ENCODE measurements at places on chromosomes 3 and 15.

DNA sequence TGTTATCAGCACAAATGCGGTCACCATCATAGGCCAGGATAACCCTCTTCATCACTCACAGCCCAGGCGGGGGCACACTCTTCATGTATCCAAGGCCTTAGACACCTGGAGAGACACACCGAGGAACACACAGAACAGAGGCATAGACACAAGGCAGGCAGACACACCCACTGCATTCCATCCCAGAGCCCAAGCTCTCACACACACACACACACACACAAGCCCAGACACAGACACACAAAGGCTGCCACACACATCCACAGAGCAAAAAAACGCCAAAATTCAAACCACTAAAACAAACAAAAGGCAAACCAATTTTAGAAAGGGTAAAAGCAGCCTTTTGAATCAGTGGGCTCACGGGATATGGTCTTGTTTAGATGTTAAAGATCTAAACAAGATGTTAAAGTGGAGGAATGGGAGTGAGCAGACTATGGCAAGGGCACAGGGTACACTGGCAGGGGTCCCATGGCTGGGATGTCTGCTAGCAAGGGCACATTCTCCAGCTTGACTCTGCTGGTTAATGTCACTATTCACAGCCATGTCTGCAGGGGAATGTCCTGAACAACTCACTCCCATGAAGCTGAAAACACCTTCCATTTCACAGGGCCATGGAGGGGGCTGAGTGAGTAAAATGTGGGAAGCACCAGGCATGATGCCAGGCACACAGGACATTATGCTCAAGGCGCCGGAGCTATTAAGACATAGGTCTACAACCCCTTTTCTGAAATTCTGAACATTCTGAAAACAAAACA, 14.9 kb upstream of the CRABP1 start:
- no peak for DNase-seq

GRCh38 chr3:147799601-147800000, 390.4 kb downstream of the ZIC1 start:
- DNase-seq: no peak

DNA sequence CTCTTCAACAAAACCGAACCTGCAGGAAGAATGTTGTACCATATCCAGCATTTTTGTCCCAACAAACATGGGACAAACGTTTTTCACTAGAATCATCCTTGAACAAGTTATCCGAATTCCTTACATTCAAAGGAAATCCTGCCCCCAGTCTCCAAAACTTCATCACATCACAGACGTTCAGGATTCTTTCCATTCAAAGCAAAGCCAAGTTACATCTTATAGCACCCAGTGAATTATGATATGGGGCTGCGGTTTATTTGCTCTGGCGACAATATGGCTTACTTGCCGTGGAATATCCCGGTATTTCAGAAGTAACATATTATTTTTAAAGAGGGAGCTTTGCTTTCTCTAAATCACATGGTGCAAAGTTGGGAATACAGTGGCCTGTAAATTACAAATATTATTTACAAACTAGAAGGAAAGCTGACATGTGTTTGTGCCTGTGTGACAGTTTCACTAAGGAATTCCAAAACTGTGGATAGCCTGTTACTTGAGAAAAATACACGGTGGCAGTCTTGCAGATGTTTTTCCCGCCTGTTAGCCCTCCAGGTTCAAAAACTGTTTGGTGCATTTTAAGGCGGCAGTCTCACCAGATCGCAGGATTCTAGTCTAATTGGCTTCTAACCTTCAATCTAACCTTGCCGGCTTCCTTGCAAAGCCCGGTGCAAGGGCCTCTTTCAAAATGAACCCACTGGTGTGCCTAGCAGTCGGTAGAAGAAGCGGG, 736 bp upstream of the MBNL1 start:
- no peak for DNase-seq

GRCh38 chr3:186246941-186247340, 115.1 kb downstream of the DGKG start:
- no peak for DNase-seq

GRCh38 chr3:185405243-185405642, 42.3 kb downstream of the MAP3K13 start:
- no peak for DNase-seq

DNA sequence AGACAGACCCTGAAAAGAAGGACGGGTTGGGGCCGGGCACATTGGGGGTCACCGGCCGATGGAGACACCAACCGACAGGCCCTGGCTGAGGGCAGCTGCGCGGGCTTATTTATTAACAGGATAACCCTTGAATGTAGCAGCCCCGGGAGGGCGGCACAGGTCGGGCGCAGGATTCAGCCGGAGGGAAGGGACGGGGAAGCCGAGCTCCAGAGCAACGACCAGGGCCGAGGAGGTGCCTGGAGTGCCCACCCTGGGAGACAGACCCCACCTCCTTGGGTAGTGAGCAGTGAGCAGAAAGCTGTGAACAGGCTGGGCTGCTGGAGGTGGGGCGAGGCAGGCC, 2.2 kb upstream of the LSMEM2 start:
- no peak for DNase-seq

DNA sequence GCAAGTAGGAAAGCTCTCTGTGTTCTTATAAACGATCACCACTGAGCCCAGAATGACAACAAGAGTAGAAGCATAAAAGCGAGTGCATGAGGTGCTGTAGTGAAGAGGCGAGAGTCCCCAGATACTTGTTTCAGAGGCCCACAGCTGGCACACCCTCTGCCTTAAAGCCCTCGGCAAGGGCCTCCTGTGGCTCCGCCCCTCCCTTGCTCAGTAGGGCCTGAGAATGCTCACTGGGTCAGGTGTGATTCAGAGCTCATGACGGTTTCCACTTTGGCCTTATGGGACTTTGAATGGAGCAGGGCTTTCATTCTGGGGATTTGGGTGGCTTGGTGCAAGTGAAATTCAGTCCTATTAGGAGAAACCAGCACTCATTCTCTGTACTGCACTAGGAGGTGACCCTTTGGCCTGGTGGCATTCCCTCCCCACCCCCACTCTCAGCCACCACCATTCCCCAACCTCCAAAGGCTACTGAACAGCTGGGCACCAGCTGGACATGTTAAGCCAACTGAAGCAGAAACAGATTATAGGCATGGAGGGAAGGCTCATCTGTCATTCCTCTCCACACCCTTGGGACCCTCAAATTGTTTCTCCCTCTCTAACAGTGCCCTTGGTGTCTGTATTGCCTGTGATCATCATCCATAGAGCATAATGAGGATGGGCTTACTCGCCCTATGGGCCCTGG, 109.6 kb upstream of the CTDSPL start:
- DNase-seq: no peak

GRCh38 chr15:57085267-57085666, 166.8 kb downstream of the TCF12 start:
- no peak for DNase-seq

DNA sequence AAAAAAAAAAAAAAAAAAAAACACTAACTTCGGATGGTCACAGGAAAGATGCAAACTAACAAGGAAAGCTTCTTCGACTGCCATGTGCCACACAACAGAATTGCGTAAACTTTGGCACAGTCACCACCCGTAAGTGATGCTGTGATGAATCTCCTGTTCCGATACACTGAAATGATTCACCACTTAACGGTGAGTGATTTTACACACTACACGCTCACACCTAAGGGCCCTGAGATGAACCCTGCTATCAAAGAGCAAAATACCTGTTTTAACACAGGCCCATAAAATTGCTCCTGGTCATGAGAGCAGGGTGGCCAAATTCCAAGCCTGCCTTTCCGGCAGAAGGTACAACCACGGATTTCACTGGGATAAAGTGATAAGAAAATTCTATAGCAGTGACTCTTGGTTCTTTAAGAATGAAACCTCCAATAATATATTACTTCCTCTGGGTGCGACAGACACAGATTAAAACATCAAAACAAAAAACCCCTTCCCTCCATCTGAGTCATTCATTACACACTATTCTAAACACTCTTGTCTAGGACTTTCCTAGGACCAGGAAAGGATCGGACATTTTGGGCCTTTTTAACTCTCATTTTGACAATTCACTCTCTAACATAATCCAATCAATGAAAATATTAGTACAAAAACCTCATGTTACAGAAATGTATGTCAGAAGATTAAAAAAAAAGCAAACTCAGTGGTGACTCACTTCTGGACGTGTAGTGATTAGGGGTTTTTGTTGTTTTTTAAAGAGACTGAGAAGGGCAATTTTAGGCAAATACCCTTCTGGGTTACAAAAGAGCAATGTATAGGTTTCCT, 28.3 kb downstream of the LRIG1 start:
- no peak for DNase-seq

- DNase-seq: no peak
Observed at GRCh38 chr3:34569437-34569836, 771.0 kb downstream of the PDCD6IP start.

- no peak for DNase-seq
Observed at GRCh38 chr3:114527036-114527644, 233.3 kb downstream of the TIGIT start.

GRCh38 chr3:70042641-70043040, 43.1 kb downstream of the SAMMSON start:
- no peak for DNase-seq

- DNase-seq: no peak
Observed at GRCh38 chr3:168077091-168077490, 18.6 kb downstream of the GOLIM4 start.

DNA sequence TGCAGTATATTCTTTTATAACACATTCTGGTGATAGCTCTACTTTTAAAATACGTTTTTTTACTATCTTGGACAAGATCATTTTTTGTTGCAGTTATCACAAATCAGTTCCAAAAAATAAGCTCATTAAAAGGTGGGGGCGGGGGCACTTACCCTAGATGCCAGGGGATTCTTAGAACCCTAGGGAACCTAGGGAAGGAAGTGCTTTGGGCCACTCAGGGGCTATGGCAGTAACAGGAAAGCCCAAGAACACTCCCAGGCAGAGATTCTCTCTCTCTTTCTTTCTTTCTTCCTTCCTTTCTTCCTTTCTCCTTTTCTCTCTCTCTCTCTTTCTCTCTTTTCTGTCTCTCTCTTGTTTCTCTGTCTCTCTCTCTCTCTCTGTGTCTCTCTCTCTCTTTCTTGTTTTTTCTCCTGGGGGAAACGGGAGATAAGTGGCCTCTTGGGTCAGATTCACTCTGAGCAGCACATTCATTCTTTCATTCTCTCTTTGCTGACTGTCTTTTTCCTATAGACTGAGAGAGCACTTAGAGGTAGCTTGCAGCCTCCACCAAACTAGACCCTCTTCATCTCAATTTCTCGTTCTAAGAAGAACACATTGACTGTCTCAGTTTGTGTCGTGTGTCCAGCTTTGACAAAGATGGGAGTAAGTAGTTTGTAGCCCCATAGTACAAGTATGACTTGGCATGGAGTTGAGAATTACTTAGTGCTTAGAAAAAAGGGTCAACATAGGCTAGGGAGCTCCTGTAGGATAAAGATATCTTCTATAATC, 16.6 kb downstream of the SCAANT1 start:
- DNase-seq: no peak

All from inflammatory macrophage (primary cell).